OCI-LY7 (cell line): ENCODE measurements at places on chromosomes 16 and 17. TPM values are rescaled to one million over a fixed set of nuclear protein-coding genes. Genes with fewer than 3 reads are reported as not detected.

- no peak for DNase-seq
Measured at GRCh38 chr16:10878328-10878643, 1.3 kb downstream of the CIITA start.

DNA sequence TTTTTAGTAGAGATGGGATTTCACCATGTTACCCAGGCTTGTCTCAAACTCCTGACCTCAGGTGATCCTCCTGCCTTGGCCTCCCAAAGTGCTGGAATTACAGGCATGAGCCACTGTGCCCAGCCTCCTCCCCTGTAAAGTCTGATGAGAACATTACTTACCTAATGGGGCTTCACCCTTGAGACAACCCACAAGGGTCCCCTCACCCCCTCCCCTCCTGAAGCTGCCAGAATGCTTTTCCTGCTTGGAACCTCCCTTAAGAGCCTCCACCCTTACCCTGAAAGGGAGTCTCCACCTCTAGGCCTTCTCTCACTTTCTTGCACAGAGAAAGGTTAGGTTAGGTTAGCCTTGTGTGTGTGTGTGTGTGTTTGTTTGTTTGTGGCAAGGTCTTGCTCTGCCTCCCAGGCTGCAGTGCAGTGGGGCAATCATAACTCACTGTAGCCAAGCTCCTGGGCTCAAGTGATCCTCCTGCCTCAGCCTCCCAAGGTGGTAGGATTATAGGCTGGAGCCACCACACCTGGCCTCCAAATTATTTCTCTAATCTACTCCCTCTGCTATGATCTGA lies 8.9 kb downstream of the SLC5A11 start:
- DNase-seq, result no peak

The PDIA2 gene
- not detected in 2 replicates for total RNA-seq

The C16orf87 gene
- total RNA-seq, result 21.1 and 22.1 TPM in 2 replicates

The ATF7IP2 gene
- 34.5 and 46.8 TPM in 2 replicates for total RNA-seq
